ENCODE measurements at places on chromosomes 2 and 18.

DNA sequence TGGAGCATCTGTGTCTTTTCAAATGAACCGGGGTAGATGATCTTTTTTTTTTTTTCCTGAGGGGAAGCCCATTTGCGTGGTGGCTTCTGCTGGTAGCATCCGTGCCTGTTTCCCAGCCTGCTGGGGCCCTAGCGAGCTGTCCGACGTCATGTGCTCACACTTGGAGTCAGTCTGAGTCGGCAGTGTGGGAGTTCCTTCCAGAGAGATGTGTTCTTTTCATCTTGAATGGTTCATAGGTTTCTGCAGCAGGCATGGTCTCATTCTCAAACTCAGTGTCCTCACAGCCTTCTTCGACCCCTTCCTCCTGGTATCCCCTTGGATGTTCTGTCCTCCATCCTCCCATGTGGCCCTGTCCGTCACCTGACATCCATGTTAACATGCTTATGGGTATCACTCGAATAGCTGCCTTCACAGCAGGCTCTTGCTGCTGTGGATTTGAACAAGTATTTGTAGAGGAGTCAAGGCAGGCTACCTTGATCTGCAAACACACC, 51.0 kb downstream of the LDLRAD4 start:
- peak; percentile 61 for DNase-seq

DNA sequence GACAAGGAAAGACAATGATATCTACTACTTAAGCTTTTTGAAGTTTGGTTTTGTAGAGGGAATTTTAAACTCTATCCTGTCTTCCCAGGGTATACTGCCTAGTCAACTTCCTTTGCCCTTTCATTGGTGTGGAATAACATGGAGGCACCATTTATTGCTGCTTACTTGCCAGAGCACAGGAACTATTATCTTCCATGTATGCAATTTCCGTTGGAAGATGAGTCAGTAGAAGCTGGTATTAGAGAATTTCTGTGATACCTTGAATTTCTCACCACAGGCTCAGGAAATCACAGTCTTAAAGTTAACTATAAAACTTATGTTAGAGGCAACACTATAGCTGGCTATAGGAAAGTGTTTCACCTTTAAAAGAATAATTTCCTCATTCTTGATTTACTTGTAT, 40.9 kb upstream of the RGPD4 start:
- DNase-seq, result no peak

GRCh38 chr2:142874293-142874814, 3.1 kb upstream of the KYNU start:
- DNase-seq, result peak; percentile 100

- DNase-seq, result no peak
These were observed 18.2 kb upstream of the HES6 start for GRCh38 chr2:238257786-238258700.

DNA sequence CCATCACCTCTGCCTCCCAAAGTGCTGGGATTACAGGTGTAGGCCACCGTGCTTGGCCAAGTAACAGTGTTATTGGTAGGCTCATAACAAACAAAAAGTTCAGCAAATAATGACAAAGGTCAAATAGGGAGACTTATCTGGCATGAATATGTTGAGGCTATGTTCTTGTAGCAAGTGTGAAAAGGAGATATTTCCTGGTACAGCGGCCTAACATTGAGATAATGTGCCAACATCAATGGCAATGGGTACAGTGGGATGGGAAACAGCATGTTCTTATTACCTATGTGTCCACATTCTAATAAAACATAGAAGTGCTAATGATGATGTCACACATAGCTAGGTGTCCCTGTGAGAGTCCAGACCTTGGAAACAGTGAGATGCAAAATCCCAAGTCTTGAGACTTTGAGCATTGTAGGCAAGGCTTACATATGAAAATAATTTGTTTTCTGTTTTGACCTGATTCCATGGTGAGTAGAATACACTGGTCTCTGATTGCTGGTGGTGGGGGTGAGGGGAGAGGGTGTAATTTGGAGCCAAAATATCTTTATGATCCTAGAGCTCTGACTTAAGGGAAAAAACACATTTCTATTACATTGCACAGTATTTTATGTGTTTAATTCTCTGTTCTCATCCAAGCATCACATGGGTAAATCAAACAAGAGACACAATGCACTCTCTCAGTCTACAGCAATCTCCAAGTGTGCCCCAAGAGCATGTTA, 33.1 kb upstream of the PMAIP1 start:
- DNase-seq, result no peak

DNA sequence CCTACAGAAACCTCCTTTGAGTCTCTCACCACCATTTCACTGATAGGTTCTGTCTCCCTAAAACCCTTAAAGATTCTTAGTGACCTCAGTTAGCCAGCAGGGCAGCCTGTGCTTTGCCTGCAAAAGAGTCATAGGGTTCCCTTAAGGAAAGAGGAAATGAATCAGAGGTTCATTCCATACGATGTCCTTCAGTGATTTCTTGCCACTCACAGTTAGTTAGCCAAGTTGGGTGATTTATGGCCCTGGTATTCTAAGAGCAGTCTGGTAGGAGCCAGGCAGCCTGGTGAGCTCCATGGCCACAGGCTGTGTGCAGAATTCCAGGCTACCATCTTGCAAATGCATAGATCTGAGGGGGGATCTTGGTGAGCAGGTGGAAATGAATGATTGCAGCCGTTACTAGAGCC, 18.7 kb upstream of the CCBE1 start:
- no peak for DNase-seq

GRCh38 chr2:222248256-222248655, 50.5 kb downstream of the PAX3 start:
- no peak for DNase-seq

DNA sequence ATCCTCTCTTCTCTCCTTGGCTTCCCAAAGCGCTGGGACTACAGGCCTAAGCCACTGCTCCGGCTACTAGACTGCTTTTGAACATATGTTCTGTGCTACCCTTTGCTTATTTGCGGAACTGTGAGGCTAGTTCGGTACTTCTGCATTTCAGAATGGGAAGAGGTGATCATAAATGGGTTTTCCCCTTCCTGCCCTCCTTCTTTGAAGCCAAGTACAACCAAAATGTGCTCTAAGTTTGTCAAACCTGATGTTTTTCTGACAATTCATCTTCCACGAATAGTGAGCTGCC, 1.7 kb upstream of the ESCO1 start:
- DNase-seq, result peak; percentile 79

- DNase-seq, result no peak
These were observed 204.6 kb downstream of the RNF144A start for GRCh38 chr2:7121851-7122250.

GRCh38 chr18:75216212-75216910, 5.8 kb downstream of the TSHZ1 start:
- peak; percentile 62 for DNase-seq

DNA sequence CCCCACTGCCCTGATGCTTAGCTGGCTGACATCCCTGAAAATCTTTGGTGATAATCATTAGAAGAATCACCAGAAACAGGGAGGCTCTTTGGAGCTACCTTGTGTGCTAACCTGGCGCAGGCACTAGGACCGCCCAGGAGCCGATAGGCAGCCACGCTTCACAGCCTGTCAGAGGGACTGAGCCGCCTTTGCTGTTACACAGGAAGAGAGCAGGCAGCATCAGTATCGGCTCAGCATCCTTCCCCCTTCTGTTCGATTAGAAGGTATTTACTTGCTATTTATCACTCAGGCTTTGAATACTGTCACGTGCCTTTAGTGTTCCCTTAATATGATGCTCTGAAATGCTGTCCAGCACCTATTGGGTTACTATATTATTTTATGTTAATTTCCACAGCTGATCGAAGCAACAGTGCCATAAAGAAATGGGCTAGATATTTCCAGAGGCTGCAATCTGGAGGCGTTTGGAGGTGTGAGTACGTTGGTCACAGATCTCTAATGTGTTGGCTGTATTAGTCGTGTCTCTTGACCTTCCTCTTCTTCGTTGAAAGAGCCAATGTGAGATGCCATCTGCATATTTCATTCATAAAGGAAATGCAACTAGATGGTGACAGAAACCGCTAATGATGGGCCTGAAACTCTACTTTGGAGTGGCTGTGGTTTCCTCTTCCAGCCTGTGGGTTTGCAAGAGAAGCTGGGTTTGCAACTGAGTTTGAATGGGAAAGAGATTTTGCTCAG, 110.4 kb upstream of the RAB27B start:
- no peak for DNase-seq

DNA sequence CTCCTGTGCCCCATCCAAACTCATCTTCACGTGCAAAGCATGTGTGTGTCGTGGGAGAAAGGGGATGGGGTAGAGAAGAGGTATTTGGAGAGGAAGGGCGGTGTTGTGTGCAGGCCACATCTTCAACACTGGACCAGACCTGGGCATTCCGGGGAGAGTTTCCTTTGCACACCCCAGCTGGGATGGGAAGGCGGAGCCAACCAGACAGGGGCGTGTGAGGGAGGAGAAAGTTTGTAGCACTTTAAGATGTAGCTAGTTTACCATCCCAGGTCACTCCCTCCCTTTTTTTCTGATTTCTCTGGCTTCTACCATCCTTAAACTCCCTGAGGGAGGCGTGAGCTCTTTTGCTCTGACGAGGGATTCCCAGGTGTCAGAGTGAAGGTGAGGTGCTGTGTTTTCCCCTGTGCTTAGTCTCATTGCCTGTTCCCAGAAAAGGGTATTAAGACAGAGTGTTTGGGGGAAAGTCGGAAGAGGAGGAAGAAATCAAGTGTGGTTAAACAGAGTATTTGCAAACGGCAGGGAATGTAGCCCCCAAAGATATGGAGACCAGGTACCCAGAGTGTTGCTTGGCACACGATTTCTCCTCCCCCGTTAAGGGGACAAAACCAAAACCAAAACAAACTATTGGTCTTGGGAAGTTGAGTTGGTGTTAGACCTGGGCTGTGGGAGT, 1.6 kb downstream of the SETBP1 start:
- DNase-seq, result no peak

DNA sequence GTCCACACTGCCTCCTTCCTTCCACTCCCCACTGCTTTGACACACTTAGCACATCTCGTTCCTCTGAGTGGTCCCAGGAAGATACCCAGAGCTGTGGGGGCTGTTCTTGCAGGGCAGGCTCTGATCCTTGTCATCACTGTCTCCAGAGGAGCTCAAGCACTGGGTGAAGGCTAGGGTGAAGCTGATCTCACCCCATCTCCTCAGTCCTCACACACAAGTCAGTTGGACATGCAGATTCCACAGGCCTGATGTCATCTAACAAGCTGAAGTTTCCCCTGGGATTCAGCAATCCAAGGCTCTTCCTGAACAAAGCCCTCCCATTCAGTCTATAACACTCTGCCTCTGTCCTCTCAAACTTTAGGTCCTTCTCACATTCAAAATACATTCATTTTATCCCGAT, 90.6 kb upstream of the RAB6C start:
- no peak for DNase-seq

- no peak for DNase-seq
These were observed 472.0 kb downstream of the DCDC2C start for GRCh38 chr2:4175343-4175742.

DNA sequence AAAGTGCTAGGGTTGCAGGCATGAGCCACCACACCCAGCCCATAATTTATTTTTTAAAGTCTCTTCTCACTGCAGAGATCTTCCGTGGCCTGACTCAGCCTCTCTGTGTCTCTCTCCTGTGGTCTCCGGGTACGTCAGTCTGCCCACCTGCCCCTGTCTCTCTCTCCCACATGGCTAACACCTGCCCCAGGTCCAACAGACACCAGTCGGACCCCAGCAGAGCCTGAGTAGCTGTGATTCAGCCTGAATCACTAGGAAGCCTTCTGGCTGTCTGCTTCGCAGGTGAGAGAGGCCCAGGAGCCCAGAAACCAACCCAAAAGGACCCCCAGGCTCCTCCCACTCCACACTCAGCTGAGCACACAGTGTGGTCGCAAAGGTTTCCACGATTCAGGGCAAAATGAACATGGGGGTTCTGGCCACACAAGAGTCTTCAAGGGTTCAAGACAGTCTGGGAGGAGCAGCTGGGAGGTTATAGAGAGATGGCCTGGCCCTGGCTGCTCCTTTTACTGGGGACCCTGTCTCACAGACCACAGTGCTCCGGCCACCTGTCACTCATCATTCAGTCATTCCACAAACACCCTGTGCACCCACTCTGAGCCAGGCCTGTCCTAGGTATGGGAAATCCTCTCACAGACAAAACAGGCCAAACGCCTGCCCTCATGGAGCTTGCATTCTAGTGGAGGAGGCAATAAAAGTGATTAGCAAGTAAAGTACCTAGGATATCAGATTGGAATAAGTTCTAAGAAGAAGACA, 8.6 kb downstream of the RUFY4 start:
- no peak for DNase-seq

DNA sequence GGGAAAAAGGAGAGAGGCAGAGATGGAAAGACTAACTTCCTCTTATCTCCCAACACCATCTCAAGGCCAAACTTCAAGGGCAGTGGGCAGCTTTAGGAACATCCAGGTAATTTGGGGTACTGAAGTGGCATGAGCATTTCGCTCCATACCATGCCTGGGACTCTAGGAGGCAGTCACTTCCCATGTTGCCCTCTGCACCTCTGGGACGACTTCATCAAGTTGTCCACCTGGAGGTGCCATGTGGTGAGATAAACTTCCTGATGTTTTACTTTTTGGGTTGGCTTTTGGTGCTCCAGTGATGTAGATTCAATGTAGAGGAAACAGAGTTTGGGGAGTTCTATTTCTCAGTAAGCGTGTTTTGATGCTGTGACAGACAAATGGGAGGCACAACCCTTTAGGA, 56.3 kb upstream of the UPP2 start:
- DNase-seq, result no peak

DNA sequence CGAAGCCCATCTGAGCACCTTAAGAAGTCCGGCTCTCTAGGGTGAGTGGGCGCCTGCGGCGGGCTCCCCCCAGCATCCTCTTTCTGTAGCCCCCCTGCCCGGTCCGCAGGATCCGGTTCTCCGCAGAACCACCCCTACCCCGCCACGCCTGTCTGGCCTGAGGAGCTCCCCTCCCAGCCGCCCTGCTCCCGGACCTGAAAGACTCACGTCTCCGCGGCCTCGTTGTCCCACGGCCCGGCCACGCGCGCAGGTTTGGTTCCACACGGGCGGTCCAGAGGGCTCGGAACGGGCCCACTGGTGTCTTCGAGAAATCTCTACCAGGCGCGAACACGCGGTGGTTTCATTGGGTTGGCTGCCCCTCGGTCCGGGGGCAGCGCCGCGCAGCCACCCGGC, 237 bp downstream of the SLC39A6 start:
- no peak for DNase-seq

DNA sequence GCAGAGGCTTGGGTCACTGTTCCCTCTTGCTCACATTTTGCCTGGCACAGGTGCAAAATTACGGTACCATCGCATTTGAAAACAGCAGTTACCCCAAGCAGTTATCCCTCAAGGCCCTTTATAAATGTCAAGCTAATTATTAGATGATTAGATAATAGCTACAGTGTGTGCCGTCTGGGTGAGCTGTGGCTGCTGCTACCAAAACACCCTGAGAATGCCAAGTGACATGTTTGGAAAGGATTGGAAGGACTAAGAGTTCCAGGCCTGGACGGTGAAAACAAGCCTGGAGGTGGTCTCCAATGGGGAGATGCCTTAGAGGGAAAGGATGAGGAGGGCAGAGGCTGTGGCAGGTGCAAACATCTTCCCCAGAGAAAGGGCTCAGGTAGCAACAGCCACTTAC, 120.6 kb downstream of the CAPN13 start:
- DNase-seq, result no peak

GRCh38 chr2:71839826-71840225, 307.8 kb downstream of the CYP26B1 start:
- no peak for DNase-seq

GRCh38 chr2:196182439-196183171, 11.2 kb upstream of the STK17B start:
- DNase-seq, result no peak

GRCh38 chr18:717003-717402, 4.6 kb upstream of the ENOSF1 start:
- no peak for DNase-seq

GRCh38 chr2:225889452-225889851, 489.9 kb downstream of the NYAP2 start:
- DNase-seq, result peak; percentile 52

GRCh38 chr2:148515976-148516375, 128.6 kb upstream of the EPC2 start:
- DNase-seq, result peak; percentile 33
